Pons (tissue), 1 donor: ENCODE measurements at places on chromosomes 1 and 21.

GRCh38 chr1:223717695-223718363 is 5.5 kb downstream of the CAPN2 start:
- DNase-seq: no peak

DNA sequence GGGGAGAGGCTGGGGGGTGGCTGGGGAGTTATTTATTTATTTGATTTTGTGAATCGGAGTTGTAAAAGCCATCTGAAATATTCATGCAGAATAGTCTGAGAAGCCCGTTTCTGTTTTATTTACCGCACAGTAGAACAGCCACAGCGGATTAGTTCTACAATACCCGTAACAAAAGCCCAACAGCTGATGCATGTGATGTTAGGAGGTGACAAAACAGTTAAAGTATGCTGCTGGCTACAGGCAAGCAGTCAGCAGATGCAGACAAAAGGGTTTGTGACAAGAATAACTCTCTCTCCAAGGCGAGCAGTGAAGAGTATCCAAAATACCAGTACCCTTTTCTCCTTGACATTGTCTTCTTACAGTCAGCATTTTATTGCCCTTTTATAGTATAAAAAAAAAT is 42.0 kb downstream of the PROX1 start:
- DNase-seq: peak; percentile 90

DNA sequence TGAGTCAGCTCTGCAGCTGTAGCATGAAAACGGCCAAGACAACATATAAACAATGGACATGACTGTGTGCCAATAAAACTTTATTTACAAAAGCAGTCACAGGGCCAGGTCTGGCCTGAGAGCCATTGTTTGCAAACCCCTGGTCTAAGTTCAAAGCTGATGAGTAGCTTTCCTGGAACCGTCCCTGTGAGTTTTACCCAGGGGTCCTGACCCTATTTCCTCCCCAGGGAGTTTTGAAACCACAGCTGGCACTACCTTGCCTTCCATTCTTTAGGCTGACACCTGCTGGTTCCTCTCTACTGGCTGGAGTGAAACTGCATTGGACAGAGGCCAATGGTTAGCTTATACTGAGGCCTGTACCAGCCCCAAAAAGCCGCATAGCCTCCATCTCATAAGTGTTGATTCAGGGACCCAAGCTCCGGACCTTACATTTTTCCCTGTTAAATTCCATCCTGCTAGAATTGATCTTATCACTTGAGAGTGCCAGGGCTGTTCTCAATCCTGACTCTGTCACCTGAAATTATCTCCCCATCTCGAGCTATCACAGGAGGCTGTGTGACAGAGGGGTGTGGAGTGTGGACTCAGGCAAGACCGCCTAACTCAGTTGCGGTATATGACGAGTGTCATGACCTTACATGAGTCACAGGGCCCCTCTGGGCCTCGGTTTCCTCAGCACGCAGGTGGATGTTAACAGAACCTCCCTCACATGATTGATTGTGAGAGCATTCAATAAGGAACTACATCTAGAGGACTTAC is 343.6 kb downstream of the NPHP4 start:
- no peak for DNase-seq

DNA sequence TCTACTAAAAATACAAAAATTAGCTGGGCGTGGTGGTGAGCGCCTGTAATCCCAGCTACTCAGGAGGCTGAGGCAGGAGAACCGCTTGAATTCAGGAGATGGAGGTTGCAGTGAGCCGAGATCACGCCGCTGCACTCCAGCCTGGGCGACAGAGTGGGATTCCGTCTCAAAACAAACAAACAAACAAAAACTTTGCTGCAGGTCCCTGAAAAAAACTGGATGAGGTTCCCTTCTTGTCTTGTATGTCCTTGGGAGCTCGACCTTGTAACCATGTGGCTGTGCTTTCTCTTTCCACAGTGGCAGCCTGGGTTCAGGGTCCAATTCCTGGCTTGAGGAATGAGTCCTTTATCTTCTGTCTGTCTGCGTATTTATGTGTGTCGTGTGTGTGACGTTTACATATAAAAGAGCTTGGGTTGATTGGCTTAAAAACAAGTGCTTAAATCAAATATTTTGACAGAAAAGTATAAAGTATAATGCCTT is 18.0 kb upstream of the COX20 start:
- DNase-seq: no peak

DNA sequence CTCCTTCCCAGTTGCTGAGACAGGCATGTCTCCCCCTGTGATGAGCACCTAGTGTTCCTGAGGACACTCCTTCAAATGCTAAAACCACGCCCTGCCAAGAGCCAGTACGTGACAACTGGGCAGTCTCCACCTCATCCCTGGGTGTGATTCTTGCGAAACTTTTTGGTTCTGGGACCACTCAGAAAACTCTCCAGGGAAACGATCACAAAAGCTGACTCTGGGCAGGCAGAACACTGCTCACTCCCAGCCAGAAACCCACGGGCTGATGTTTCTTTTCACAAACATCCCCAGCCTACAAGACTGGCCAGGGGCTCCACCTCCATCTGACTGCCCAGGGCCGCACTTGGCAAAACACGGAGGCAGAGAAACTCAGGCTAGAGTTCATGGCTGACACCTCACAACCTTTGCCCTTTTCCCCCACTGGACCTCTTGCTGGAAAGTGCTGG is 24.4 kb downstream of the DHRS3 start:
- DNase-seq: no peak

- DNase-seq: no peak
Observed at GRCh38 chr1:119987112-119987511, 82.3 kb downstream of the NOTCH2 start.

GRCh38 chr1:200899954-200900867 is 5.5 kb downstream of the INAVA start:
- DNase-seq: no peak

GRCh38 chr1:208161656-208162375 is 82.4 kb downstream of the PLXNA2 start:
- DNase-seq: peak; percentile 28

- no peak for DNase-seq
Observed at GRCh38 chr1:203677771-203678170, 51.1 kb downstream of the ATP2B4 start.

GRCh38 chr1:2956576-2956975 is 64.7 kb upstream of the ACTRT2 start:
- no peak for DNase-seq

DNA sequence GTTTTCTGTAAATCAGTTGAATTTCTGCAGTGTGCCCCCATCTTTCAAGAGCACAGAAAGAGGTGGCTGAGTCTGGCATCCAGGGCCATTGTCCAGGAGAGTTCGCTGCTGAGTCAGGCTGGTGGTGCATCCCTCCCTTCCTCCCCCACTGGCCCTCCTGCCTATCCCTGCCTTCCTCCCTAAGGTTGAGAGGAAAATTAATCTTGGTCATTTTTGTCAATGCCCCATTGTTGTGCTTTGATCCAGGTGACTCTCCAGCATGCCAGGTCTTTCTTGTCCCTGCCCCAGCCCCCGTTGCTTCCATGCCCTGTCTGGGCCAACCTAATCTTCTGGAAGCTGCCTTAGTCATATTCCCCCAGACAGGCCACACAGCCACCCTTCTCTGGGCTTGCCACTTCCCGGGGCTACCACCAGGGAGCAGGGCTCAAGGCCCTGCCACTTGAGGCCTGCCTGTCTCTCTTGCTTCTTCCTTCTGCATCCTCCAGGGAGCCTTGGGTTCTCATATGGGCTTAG is 26.6 kb downstream of the PROK1 start:
- no peak for DNase-seq

DNA sequence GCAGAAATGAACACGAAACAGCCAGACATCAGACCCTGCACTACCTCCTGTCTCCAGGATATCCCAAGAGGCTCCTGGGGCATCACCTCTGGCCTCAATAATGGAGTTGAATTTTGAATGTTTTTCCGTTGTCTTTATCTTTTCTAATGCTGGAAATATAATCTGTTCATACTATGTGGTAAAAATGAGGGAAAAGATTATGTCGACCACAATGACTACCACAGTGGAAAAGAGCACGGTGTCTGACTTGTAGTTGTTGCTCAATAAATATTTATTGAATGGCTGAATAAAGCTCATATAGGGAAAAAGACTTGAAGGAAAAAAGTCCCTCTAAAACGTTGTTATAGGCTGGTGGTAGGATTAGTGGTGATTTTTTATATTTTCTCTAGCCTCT is 44.6 kb upstream of the ROR1 start:
- DNase-seq: no peak

GRCh38 chr1:183847641-183848040 is 42.7 kb downstream of the RGL1 start:
- no peak for DNase-seq

- peak; percentile 96 for DNase-seq
Observed at GRCh38 chr1:154937085-154937987, 817 bp upstream of the PMVK start.

DNA sequence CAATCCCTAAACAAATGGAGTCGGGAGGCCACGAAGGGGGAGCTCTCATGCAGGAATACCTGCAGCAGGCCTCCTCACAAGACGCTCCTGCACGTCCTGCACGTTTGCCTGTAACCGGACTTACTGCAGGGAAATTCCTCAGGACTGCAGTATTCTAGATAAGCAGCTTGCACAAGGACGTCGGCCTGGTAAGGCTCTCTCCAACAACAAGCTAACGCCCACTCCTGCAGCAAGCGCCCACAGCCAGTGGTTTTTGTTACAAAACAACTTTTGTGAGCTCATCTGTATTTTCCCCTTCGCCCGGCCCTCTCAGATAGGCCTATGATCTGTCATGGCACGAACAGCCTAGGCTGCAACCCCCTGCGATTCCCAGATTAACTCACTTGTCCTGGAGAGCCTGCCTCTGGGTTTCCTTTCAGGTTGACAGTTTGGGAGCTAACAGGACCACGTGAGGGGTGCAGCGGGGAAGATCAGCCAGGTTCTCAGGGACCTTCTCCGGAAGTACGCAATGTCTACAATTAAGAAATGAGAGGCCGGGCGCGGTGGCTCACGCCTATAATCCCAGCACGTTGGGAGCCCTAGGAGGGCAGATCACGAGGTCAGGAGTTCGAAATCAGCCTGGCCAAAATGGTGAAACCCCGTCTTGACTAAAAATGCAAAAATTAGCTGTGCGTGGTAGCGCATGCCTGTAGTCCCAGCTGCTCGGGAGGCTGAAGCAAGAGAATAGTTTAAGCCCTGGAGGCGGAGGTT is 921 bp upstream of the MIB2 start:
- peak; percentile 35 for DNase-seq

GRCh38 chr1:77018761-77019160 is 151.5 kb downstream of the ST6GALNAC5 start:
- DNase-seq: no peak

DNA sequence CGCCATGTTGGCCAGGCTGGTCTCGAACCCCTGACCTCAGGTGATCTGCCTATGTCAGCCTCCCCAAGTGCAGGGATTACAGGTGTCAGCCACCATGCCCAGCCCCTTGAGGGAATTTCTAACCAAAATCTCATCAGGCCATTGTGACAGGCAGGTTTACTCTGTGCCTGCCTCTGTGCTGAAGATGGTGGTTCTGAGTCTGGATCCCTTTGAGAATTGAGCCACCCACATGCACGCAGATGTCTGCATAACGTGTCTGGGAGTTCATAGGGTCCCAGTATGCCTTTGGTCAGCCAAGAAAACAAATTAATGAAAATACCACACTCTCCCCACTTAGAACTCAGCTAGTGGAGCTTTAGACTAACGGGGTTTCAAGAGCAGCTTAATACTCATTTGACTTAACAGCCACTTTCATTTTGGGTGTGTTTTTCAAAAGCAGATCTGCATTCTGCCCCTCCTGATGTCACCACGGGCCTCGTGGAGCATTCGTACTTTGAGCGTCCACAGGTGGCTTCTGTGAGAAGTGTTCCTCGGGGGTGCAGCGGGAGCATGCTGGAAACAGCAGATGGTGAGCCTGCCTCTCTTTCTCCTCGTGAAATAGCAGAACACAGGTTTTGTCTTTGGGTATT is 45.3 kb downstream of the DIP2A start:
- DNase-seq: no peak

- DNase-seq: no peak
Observed at GRCh38 chr1:205633421-205633976, 1.7 kb upstream of the ELK4 start.

GRCh38 chr21:35976481-35976880 is 83.8 kb downstream of the SETD4 start:
- DNase-seq: no peak

- DNase-seq: peak; percentile 83
Observed at GRCh38 chr1:212475151-212475550, 42.4 kb downstream of the NENF start.

GRCh38 chr1:64090436-64090835 is 113.0 kb upstream of the UBE2U start:
- DNase-seq: no peak

- DNase-seq: no peak
Observed at GRCh38 chr21:35540950-35541638, 492.0 kb upstream of the RUNX1 start.

DNA sequence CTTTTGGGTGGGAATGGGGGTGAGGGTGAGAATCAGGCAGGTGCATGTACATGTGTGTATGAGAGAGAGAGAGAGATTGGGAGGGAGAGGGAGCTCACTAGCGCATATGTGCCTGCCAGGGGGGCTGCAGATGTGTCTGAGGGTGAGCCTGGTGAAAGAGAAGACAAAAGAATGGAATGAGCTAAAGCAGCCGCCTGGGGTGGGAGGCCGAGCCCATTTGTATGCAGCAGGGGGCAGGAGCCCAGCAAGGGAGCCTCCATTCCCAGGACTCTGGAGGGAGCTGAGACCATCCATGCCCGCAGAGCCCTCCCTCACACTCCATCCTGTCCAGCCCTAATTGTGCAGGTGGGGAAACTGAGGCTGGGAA is 95.0 kb downstream of the EPHB2 start:
- DNase-seq: no peak

DNA sequence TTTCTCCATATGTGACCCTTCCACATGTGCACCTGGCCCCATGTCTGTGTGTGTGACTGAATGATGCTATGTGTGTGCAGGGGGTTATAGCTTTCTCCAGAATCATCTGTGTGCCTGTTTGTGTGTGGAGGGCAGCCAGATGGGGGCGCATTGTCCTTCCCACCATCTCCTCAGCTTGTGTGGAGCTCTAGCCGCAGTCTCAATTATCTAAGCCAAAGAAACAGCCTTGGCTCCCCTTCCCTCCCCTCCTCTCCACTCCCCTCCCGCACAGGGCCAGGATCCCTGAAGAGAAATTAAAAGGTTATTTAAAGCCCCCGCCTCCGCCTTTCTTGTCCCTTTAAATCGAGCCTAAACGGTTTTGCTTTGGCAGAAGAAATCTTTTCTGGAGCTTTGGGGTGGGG is 1.8 kb upstream of the DMBX1 start:
- DNase-seq: no peak

- peak; percentile 49 for DNase-seq
Observed at GRCh38 chr1:28246427-28246832, 10.5 kb downstream of the ATP5IF1 start.

DNA sequence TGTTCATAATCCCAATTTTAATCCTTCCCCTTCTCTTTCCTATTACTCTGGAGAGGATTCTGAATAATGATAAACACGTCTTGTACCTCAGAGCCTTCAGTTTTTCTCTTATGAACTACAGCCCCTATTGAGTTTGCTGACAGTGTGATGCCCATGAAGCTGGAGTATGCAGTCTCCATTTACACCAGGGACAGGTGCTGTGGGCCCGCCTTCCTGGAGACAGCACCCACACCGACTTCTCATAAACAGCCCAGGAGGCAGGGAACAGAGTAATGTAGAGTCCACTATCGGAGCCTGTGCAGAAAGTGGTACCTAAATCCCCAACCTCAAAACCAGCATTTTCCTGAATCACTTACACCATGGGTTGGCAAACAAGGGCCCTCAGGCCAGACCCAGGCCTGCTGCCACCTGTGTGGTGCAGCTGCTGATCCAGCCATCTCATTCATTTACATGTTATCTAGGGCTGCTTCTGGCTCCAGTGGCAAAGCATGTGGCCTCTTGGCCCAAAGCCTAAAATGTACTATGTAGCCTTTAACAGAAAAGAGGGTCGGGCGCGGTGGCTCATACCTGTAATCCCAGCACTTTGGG is 95.1 kb upstream of the KRTAP19-8 start:
- no peak for DNase-seq
